ENCODE measurements at places on chromosomes 12 and 14. TPM values are rescaled to one million over a fixed set of nuclear protein-coding genes. Genes with fewer than 3 reads are reported as not detected.

Gene CLEC4C
- polyA plus RNA-seq: 0.23 TPM

Gene RHOJ
- polyA plus RNA-seq: 21.8 TPM

Gene CD4
- 25.5 TPM for polyA plus RNA-seq

Gene EPYC
- polyA plus RNA-seq: not detected

Gene VPS33A
- 20.8 TPM for polyA plus RNA-seq

Gene LMBR1L
- 87.7 TPM for polyA plus RNA-seq

Gene HOXC6
- 34.1 TPM for polyA plus RNA-seq

Gene PAX9
- 0.33 TPM for polyA plus RNA-seq

Gene HOXC12
- polyA plus RNA-seq: not detected

Gene GPRC5D
- 1.1 TPM for polyA plus RNA-seq

Gene PTPN6
- polyA plus RNA-seq: 21.9 TPM

Gene NYNRIN
- polyA plus RNA-seq: 54.6 TPM

Gene C1QL4
- polyA plus RNA-seq: 1.2 TPM

Gene TESPA1
- 0.18 TPM for polyA plus RNA-seq

All from left kidney (tissue), 8 donors.